T-helper 17 cell (primary cell): ENCODE measurements at places on chromosomes 3 and 15.

- DNase-seq, result no peak
These were observed 44.1 kb downstream of the RARB start for GRCh38 chr3:25472153-25472552.

- no peak for DNase-seq
These were observed 11.8 kb upstream of the CSTA start for GRCh38 chr3:122313281-122313680.

DNA sequence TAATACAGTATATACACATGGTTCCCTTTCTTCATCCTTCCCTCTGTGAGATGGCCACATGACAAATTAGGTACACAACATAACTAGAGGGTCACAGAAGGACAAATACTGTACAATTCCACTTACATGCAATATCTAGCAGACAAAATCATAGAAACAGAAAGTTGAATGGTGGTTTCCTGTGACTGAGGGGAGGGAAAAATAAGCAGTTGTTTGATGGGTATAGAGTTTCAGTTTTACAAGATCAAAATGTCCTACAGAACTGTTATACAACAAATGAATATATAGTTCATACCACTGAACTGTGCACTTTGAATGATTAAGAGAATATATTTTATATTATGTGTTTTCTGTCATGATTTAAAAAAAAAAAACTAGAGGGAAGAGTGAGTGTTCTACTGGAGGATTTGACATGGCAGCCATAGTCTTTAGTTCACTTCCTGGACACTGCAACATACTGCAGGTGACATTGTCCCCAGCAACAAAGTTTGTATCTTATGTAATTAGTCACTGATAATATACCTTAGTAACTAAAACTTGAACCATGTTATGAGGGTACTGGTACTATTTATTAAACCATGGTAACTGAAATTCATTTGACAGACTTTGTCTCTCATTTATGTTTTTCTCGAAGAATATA lies 37.2 kb downstream of the CCDC54 start:
- no peak for DNase-seq

GRCh38 chr15:70321172-70321819 lies 223.6 kb upstream of the TLE3 start:
- DNase-seq, result no peak
